HCT116 (cell line): ENCODE measurements at places on chromosomes 5 and 9. TPM values are rescaled to one million over a fixed set of nuclear protein-coding genes. Genes with fewer than 3 reads are reported as not detected.

Gene CDKN2B
- 9.8 TPM for total RNA-seq

Gene CD72
- total RNA-seq = 1.6 TPM

Gene SPINK7
- not detected for total RNA-seq

- no peak for DNase-seq
- no peaks in the 10 kb centered on the region for H3K36me3 ChIP-seq
- H3K27me3 ChIP-seq = peaks cover 36% of the 10 kb centered on the region
Observed at GRCh38 chr9:86783884-86784283, 163.4 kb downstream of the GAS1 start.

- H3K27me3 ChIP-seq = no peaks in the 10 kb centered on the region
- no peak overlapping the region for H3K27ac ChIP-seq
- DNase-seq = no peak
- no peak overlapping the region for H3K4me3 ChIP-seq
Observed at GRCh38 chr5:42830924-42831323, 19.2 kb upstream of the SELENOP start.

DNA sequence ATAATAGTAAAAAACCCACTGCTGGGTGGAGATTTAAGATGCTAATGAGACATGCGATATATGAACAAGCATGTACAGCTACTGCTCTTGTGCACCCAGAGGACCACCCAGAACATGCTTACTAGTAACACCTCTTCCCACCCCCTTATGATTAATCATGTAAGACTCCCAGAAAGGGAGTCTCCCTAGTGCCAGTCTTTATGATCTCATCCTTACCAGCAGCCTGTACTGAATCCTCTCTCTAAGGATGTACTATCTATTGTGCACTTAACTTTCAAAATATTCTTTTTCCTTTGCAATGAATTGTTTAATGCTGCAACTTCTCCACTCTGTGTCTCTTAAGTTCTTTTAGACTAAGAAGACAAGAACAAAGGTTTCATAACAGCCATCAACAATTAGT is 9.1 kb upstream of the MAT2B start:
- no peak overlapping the region for H3K4me3 ChIP-seq
- no peaks in the 10 kb centered on the region for H3K27me3 ChIP-seq
- DNase-seq = no peak
- H3K27ac ChIP-seq = no peak overlapping the region

DNA sequence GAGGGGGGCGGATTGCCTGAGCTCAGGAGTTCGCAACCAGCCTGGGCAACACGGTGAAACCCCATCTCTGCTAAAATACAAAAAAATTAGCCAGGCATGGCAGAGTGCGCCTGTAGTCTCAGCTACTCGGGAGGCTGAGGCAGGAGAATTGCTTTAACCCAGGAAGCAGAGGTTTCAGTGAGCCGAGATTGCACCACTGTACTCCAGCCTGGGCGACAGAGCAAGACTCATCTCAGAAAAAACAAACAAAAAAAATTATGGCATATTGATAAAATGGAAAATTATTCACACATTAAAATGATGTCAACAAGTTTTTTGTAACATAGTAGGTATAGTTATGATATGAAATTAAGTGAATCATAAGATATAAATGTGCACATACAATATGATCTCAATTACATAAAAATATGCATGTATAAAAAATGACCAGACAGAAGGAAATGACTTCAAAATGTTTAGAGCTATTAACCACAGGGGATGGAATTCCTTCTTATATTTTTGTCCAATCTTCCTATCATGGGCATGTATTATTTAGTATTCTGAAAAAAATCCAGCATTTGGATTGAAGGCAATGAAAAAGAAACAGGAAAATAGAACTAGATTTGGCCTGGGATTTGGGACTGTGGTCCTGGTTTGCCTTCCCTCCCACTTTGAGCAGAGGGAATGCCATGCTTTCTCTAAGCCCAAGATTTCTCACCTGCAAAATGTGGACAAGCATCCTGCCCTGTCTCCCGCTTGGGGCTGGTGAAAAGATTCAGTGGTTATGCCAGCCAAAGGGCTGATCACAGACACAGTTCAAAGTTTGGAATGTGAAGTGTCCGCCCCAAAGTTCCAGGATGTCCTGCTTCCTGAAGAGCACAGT is 19.5 kb downstream of the SPAAR start:
- DNase-seq = no peak
- H3K4me1 ChIP-seq = peaks cover 12% of the 10 kb centered on the region
- no peak overlapping the region for H3K4me3 ChIP-seq
- no peak overlapping the region for H3K27ac ChIP-seq

- H3K4me3 ChIP-seq = no peak overlapping the region
- DNase-seq = no peak
- peaks cover 7% of the 10 kb centered on the region for H3K4me1 ChIP-seq
- no peaks in the 10 kb centered on the region for H3K36me3 ChIP-seq
- no peaks in the 10 kb centered on the region for H3K27me3 ChIP-seq
Observed at GRCh38 chr9:90299968-90300367, 342.7 kb downstream of the DIRAS2 start.

DNA sequence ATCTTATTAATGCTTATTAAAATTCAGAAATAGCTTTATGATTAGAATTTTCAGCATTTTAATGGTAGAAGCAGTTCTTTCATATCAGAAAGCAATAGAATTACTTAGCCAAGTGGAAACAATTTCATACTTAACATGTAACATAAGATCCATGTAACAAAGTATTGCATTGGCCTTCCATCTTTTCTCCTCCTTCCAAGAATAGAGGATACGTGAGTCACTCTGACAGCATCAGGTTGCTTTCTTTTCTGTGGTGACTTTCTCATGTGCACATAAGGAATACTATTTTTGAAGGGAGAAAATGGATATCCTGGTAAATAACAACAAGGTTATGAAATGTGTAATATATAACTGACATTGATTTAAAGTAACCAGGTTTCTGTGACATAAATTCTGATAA is 272.2 kb downstream of the ANXA1 start:
- H3K27me3 ChIP-seq = peaks cover 33% of the 10 kb centered on the region
- no peak for DNase-seq
- no peak overlapping the region for H3K27ac ChIP-seq
- H3K4me1 ChIP-seq = no peaks in the 10 kb centered on the region
- H3K36me3 ChIP-seq = no peaks in the 10 kb centered on the region
